ENCODE measurements at places on chromosomes 7 and 10. TPM values are rescaled to one million over a fixed set of nuclear protein-coding genes. Genes with fewer than 3 reads are reported as not detected.

DNA sequence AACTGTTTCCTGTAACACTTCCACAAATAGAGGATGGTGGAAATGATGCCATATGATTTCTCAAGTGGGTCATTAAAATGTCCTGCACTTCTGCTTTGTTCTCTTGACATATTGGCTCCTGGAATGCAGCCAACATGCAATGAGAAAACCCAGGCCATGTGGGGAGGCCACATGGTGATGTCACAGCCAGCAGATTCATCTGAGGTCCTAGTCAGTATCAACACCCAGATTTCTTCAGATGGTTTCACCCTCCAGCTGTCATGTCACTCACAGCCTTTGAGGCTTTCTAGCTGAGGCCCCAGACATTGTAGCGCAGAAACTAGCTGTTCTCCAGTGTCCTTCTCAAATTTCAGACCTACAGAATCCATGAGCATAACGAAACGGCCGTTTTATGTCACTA, 102.3 kb upstream of the NUPR2 start:
- no peak overlapping the region for H3K27ac ChIP-seq
- no peak for DNase-seq
- no peaks in the 10 kb centered on the region for H3K27me3 ChIP-seq
- H3K4me3 ChIP-seq, result no peak overlapping the region
- H3K4me1 ChIP-seq, result no peaks in the 10 kb centered on the region

DNA sequence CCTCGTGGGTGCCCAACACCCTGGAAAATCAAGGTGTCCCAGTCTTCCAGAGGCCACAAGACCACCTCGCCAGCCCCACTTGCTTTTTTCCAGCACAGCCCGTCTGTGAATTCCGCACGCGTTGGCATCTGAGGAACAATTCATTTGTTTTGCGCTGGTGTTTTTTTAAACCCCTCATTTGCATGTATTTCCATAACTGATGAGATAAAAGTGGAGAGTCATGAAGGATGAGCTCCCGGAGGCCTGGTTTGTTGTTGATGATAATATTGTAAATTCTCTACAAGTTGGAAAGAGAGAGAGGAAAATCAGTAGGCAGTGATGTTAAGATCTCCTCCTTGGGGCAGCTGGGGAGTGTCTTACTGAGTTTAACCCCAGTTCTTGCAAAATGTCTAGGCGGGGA, 34.6 kb downstream of the SLC29A3 start:
- no peaks in the 10 kb centered on the region for H3K27me3 ChIP-seq
- no peaks in the 10 kb centered on the region for H3K36me3 ChIP-seq
- H3K27ac ChIP-seq, result no peak overlapping the region
- no peak overlapping the region for H3K4me3 ChIP-seq

- H3K4me3 ChIP-seq, result no peak overlapping the region
- DNase-seq, result no peak
- no peaks in the 10 kb centered on the region for H3K27me3 ChIP-seq
- no peaks in the 10 kb centered on the region for H3K4me1 ChIP-seq
These were observed 57.5 kb downstream of the CACNB2 start for GRCh38 chr10:18197706-18198105.

DNA sequence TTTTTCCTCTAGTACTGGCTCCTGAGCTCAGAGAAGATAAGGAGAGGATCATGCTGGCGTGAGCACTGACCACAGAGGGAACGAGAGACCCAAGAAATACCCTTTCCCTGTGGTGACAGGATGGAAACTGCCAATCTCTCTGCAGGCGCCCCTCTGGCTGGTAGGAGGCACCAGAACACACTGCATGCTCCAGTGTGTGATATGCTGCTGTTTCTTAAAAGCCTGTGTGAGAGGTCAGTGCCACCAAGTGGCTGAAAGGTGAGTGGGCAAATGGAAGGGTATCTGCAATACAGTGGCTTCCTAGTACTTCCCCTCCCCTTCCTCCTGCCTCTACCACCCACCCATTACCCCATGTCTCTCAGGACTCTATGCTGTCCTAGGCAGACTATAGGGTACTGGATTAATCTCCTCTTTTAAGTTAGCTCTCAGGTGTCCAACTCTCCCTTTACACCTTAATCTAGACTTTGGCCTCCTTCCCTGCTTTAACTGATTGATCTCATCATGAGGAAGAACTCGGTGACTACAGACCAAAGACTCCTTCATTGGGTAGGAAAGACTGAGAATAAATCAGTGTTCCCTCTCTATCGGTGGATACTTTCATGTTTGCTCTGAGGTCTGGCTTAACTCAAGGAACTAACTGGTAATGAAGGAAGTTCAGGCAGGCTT, 283.6 kb downstream of the ADRA2A start:
- H3K27me3 ChIP-seq, result 0 out of 2 replicates have a peak, but pooled peaks cover 2% of the 10 kb centered on the region
- H3K4me1 ChIP-seq, result no peaks in the 10 kb centered on the region
- no peak overlapping the region for H3K4me3 ChIP-seq

- H3K4me3 ChIP-seq, result no peak overlapping the region
- DNase-seq, result no peak
- no peak overlapping the region for H3K27ac ChIP-seq
- H3K27me3 ChIP-seq, result peaks cover 31% of the 10 kb centered on the region
These were observed 107.4 kb downstream of the FAM204A start for GRCh38 chr10:118234683-118235082.

ZMIZ2 gene
- 137 TPM for total RNA-seq
